ENCODE measurements at places on chromosomes 7 and 10.
A peak's percentile ranks its signal among the peaks of the same experiment; 100 is the strongest.

- DNase-seq = no peak
Measured at GRCh38 chr7:26440233-26441001, 148.8 kb downstream of the SNX10 start.

GRCh38 chr10:5362873-5363272 lies 1.9 kb upstream of the UCN3 start:
- no peak for DNase-seq

GRCh38 chr7:90900628-90901356 lies 304.7 kb downstream of the CDK14 start:
- DNase-seq = no peak

GRCh38 chr7:71826141-71826540 lies 586.0 kb downstream of the CALN1 start:
- DNase-seq = no peak

- no peak for DNase-seq
Measured at GRCh38 chr7:144649120-144649519, 186.7 kb downstream of the TPK1 start.

- no peak for DNase-seq
Measured at GRCh38 chr7:2927592-2927991, 83.5 kb upstream of the GNA12 start.

DNA sequence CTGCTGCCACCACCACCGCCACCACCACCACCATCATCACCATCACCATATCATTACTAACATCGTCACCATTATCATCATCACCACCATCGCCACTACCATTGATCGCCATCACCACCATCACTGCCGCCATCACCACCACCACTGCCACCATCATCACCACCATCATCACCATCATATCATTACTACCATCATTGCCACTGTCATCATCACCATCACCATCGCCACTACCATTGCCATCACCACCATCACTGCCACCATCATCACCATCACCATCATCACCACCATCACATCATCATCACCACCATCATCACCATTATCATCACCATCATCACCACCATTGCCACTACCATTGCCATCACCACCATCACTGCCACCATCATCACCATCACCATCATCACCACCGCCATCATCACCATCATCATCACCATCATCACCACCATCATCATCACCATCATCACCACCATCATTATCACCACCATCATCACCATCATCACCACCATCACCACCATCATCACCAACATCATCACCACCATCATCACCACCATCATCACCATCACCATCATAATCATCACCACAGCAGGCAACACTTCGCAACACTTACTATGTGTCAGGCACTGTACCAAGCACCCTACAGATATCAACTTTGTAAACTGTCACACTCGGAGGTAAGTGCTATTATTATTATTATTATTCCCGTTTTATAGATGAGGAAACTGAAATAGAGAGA lies 19.3 kb downstream of the NMT2 start:
- no peak for DNase-seq

GRCh38 chr7:12032146-12032545 lies 178.9 kb upstream of the TMEM106B start:
- DNase-seq = no peak

DNA sequence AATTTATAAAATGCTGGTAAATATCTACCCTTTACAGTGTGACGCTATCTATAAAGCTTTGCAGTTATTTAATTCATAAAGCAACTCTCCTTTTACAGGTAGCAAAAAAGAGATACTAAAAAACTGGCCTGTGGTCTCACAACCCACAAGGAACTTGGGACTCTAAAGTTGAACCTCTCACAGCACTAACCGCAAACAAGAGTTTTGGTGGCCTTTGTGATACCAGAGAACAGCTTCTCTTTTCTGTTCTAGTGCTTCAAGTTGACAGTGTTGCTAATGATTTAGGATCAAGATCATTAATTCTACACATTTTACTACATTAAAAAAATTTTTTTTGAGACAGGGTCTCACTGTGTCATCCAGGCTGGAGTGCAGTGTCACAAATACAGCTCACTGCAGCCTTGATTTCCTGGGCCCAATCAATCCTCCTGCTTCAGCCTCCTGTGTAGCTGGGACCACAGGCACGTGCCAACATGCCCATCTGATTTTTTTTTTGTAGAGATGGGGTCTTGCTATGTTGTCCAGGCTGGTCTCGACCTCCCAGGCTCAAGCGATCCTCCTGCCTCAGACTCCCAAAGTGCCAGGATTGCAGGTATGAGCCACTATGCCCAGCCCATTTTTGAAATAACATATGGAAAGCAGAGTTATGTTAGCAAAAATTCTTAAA lies 56.0 kb upstream of the ST8SIA6 start:
- no peak for DNase-seq

- no peak for DNase-seq
Measured at GRCh38 chr10:89062861-89063260, 72.3 kb downstream of the FAS start.

DNA sequence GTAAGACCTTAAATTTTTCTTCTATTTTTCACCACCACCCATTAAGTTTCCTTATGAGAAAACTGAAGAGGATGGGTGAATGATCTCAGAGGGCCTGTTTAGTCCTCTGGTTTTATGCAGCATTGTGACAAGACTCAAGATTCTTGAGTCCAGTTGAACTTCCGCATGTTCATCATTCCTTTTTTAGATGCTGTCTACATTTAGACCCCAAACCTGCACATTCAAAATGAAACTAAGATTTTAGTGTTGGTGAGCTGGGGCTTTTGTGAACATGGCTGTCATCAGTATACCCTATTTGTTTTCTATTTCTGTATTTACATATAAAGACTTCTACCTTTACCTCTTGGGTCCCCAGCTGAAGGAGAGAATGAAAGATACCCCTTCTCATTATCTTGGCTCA lies 31.1 kb downstream of the NET1 start:
- no peak for DNase-seq

DNA sequence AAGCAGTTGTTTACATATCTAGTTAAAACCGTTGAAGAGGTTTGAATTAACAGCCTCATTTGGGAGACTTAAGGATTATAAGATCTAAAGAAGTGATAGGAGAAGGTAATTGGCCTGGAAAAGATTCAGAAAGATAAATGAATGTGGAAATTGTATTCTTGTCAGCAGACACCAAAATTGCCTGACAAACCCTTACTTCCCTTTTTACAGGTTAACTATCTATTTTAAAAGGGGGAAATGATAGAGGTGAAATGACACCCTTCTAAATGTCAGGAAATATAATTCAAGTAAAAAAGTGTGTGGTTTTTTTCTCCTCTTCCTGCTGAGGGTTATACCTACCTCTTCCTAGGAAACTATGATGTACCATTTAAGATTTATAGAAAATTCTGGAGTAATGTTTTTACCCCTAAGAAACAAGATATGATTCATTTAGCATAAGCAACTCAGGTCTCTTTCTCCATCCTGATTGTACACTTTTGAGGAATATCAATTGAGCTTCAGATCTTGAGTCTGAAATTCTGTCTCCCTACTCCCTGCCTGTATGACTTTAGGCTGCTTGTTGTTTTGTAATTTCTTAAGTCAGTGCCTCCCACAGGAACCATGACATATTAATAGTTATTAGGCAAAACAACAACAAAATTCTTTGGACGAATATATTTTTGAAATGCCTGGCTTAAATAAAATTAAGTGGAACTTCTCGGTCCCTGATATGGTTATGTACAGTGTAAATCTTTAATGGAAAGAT lies 250.4 kb downstream of the RNLS start:
- DNase-seq = no peak

DNA sequence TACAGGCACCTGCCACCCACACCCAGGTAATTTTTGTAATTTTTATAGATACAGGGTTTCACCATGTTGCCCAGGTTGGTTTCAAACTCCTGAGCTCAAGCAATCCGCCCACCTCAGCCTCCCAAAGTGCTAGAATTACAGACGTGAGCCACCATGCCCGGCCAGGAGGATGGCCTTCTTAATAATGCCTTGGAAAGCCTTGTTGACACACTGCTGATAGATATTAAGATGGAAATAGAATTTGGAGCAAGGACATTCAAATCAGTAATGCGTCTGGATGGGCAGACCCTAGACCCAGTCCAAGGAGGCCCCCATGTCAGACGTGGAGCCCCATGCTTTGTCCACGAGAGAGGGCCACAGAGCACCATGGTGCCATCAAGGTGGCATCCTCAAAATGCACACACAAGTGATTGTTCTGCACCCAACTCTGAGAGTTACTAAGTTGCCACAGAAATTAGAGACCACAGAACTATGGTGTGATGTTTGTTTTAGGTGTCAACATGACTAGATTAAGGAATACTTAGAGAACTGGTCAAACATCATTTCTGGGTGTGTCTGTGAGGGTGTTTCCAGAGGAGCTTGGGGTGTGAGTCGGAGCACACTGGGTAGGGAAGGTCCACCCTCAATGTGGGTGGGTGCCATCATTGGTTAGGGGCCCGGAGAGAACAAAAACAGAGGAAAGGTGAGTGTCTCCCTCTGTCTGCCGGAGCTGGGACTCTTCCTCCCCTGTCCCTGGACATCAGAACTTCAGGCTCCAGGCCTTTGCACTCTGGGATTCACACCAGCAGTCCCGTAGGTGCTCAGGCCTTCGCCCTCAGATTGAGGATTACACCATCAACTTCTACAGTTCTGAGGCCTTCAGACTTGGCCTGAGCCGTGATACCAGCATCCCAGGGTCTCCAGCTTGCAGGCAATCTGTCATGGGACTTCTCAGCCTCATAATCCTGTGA lies 34.5 kb downstream of the EBF3 start:
- DNase-seq = no peak

DNA sequence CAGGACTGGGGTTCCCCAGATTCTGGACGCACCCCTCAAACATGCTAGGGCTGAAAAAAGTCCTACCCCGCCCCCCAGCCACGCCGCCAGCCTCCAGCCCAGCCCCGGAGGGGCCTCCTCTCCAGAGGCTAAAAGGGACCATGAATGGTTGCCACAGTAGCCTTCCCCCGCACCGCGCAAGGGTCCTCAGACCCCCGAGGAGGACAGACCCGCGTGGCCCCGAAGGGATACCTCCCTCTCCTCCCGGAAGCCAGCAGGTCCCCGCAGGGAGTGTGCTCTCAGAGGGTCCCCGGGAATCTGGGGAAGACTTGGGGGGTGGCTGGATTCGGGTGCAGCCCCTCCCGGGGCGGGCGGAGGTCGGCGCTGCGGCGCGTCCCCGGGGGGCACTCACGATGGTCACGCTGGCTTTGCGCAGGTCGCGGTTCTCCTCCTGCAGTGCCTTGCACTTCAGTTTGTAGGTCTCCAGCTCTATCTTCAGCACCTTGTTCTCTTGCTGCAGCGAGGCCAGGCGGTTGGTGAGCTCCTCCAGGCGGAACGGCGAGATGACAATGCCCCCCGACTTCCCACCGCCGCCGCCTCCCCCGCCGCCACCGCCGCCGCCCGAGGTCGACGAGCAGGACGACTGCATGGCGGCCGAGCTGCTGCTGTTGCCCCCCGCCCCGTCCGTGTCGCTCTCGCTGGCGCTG lies 482 bp downstream of the CCDC6 start:
- DNase-seq = no peak

DNA sequence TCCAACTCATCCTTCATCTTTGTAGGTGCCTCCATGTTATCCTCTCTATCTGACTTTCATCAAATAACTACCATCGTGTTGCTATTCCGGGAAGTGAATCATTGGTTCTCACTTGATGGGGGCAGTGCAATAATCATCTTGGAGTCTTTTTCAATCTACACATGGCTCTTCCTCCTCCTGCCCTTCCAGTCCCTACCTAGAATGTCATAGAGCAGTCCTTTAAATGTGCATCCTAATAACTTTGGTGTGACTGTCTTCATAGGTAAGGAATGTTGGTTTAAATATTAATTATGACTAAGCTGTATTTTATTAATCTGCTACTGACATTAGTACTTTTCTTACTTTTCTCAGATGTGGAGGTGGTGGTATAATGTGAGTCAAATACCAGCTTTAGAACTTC lies 8.4 kb upstream of the CDK14 start:
- no peak for DNase-seq

DNA sequence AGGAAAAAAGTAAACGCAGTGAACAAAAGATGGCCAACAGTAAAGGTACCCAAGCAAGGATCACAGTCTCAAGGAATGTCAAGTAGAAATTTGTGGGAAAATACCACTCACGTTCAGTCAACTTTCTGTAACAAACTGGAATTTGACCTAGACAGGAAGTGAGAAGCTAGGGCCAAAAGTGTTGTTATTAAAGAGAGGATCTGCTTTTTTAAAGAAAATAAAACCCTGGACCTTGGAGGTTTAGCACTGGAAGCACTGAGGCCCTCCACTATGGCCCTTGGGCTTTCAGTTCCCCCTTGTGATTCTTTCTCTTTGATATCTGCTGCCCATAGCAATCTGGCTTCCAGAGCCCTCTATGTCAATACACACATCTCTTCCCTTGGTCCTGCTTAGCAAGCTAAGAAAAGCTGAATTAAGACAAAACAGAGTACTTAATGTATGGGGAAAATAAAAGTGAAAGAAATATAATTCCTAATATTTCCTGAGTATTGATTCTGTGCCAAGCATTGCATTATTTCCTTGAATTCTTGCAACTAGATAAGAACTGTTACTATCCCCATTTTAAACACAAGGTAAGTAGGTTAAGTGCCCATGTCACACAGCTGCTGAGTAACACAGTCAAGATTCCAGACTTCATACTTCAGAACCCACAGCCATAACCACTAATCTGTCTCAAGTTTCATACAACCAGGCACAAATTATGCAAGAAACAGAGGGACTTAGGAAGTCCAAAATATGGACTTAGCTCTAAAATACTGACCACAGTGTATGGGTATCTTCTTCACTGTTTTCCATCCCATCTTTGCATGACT lies 2.6 kb upstream of the ZNF438 start:
- peak; percentile 5 for DNase-seq

GRCh38 chr7:12993025-12993424 lies 305.6 kb downstream of the ARL4A start:
- DNase-seq = no peak

DNA sequence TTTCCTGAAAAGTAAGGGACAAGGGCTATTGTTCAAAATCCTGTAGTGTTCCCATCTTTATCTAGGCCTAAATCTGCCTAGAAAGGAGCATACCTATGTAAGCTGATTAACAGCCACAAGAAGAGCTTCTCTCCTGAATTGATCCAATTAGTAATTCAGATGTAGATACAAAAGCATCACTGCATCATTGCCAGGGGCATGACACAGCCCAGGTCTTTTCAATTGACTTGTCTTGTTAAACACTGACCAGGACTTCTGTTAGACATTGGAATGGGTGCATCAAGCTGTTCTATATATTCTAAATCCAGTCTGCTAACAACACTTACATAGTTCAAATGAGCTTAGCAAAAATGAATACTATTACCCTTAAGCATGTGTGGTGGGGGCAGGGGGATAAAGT lies 589.2 kb downstream of the INHBA start:
- DNase-seq = no peak

DNA sequence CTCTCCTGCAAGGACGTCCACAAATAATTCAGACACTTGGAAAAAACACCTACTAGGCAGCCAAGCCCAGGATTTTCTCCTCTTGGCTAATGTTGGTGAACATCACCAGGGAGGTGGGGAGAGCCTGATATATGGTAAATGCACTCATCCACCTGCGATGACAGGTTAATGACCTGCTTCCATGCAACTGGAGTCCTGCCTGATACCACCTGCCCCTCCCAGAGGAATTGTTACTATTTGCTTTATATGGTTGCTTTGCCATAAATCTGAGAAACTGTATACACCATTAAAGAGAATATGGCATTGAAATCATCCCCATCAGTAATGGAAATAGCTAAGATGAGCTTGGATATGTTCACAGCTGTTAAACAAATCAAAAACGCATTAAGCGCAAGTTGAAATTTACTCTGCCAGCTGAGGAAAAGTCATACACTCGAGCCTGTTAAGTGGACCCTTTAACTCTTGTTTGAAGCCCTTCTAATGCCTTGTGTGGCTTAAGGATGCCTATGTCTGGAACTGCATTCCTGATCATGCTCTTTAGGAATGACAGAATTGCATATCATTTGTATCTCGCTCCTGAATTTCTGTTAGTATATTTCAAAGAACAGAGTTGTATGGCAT lies 208.3 kb downstream of the PRPF18 start:
- DNase-seq = no peak
